ENCODE measurements at places on chromosomes 12 and 14. TPM values are rescaled to one million over a fixed set of nuclear protein-coding genes. Genes with fewer than 3 reads are reported as not detected.

Gene STYK1
- 4.1 TPM for total RNA-seq

Gene RNASE8
- not detected for total RNA-seq

Gene ARMH4
- not detected for total RNA-seq

Gene KRT6C
- 261 TPM for total RNA-seq

Gene PLD4
- total RNA-seq = not detected

Gene RPL10L
- not detected for total RNA-seq

Gene BEGAIN
- total RNA-seq = 0.21 TPM

Gene DEPDC4
- 3.1 TPM for total RNA-seq

Gene GPR162
- 0.21 TPM for total RNA-seq

Gene DRAM1
- 7.5 TPM for total RNA-seq

Gene SPIC
- not detected for total RNA-seq

Gene CRY1
- total RNA-seq = 6.9 TPM

Gene SPX
- total RNA-seq = 8.3 TPM

Gene KRT72
- total RNA-seq = not detected

Gene KCNH5
- total RNA-seq = not detected

Gene SLC5A8
- total RNA-seq = not detected

Gene KRT5
- total RNA-seq = 11,680 TPM

Gene GLIPR1
- total RNA-seq = 5.6 TPM

Gene ZNF891
- total RNA-seq = 0.42 TPM

Gene BDKRB2
- total RNA-seq = 3.9 TPM

Gene PHETA1
- total RNA-seq = 8.9 TPM

Gene UBE2N
- total RNA-seq = 115 TPM

Gene RAB5B
- total RNA-seq = 66.3 TPM

Gene MGAT4C
- total RNA-seq = not detected

Gene PIP4P1
- total RNA-seq = 14.2 TPM

Gene TCTN2
- total RNA-seq = 4.7 TPM

Gene PTPN6
- 21.0 TPM for total RNA-seq

Gene TAS2R9
- not detected for total RNA-seq

Gene PARPBP
- total RNA-seq = 10.5 TPM

Gene TOMM20L
- not detected for total RNA-seq

Gene ARHGEF40
- 12.0 TPM for total RNA-seq

Gene TULP3
- total RNA-seq = 10.5 TPM

Gene FLVCR2
- total RNA-seq = 2.2 TPM

Gene GTF2A1
- 12.0 TPM for total RNA-seq

Gene GPRC5D
- total RNA-seq = not detected

Gene CCDC184
- total RNA-seq = 0.05 TPM

Gene RFLNA
- total RNA-seq = not detected

Gene SMARCC2
- total RNA-seq = 28.4 TPM

Gene KRT74
- 0.33 TPM for total RNA-seq

Gene SERPINA6
- total RNA-seq = not detected

Gene TCL1B
- not detected for total RNA-seq

Gene CLEC9A
- not detected for total RNA-seq

Gene CLEC4E
- total RNA-seq = not detected

Gene NUBPL
- total RNA-seq = 10.1 TPM

Data from airway epithelial cell (primary cell).